ENCODE measurements at places on chromosomes 6 and 20.

- no peak for DNase-seq
Observed at GRCh38 chr20:40648210-40649072, 40.6 kb downstream of the MAFB start.

DNA sequence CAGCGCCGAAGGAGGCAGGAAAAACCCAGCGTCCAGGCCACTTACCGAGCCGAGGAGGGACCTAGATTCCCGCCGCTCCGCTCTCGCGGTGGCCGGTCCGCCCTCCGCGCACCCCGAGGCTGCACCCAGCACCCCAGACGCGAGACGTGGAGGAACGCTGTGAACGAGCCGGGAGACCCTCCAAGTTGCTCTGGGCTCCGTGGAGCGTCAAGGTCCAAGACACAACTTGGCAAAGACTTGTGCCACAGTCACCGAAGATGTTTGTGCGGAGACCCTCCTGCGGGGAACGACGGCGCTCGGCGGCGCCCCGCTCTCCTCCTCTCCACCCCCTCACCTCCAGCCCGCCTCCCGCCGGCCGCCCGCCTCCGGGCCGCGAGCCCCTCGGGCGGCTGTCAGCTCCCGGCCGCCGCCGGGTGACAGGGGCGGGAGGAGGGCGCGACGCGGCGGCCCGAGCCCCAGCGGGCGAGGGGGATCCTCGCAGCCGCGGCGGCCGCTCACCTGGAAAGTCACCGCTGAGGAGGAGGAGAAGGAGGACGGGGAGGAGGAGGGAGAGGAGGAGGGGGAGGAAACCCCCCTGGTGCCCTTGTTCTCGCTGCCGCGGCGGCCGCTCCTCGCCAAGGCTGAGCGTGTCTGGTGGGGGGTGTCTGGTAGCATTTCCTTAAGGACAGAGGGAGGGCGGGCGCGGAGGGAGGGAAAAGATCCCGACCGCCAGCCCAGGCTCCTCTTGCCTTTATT is 637 bp upstream of the HIVEP2 start:
- DNase-seq, result peak; percentile 70

GRCh38 chr6:508614-509013 is 117.1 kb downstream of the IRF4 start:
- DNase-seq, result no peak

DNA sequence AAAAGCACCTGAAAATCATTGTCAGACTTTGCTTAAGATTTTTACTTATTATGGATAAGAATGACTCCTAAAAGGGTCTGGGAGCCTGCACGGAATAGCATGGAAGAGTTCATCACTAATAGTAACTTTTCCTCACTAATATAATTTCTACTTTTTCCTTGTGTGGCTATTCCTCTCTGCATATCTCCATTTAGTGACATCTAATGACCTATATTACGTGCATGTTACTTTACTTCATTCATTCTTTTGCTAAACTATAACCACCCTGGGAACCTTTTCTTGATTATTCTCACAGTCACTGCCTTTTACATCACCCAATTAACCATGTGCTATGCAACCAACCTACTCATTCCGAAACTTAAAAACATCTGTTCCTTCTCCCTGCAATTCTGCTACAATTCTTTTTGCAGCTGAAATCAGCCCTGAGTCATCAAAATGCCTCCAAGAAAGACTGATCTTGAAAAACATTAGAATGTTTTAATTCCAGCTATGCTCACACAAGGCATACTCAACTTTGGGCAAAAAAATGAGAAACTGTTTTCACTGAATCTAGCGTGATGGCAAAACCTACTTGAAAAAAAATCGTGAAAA is 313.3 kb downstream of the RNGTT start:
- DNase-seq, result no peak

DNA sequence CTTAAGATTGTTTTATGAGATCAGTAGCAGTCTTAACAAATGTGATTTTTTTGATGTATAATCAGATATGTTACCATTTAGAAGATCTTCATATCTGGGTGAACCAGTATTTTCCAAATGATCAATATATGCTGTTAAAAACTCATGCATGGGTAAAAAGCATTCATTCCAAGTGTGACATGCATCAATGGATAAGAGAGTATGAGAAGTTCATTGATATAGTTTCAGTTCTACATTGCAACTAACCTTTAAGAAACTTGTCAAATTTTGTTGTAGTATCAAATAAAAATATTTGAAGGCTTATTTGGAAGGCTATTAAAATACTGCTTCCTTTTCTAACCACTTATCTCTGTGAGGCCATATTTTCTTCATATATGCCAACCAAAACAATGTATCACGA is 117.7 kb downstream of the FIG4 start:
- DNase-seq, result no peak

DNA sequence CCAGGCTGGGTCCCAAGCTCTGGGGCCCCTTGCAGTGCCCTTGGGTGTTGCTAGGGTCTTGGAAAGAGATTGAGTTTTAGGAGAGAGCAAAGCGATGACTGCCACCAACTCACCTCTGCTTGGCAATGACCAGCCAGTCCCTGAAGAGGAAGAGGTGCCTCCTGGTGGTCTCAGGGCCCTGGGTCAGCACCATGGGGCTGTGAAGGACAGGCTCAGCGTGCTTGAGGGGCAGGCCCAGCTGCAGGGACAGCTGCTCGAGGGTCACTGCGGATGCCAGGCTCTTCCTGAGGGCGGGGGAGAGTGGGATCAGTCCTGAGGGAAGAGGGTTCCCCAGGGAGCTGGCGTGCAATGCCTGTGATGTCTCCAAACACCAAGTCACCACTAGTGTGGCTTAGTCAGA is 50.8 kb upstream of the TAGAP start:
- no peak for DNase-seq

GRCh38 chr20:25056690-25057233 is 1.2 kb downstream of the ACSS1 start:
- no peak for DNase-seq

DNA sequence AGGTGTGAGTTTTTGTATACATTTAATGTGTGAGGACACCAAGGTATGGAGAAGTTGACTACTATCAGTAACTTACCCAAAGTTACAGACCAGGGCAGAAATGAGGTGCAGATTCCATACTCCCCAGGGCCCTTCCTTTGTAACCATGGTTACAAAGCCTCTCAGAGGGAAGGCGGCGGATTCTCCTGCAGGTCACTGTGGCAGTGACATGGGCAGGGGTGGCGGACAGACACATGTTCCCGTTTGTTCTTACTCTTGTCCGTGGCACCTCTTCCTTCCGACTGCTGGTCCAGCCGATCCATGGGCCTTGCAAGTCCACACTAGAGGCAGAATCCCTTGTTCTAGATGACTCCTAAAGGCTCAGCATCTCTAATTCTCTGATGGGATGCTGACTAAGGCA is 43.0 kb downstream of the PDYN start:
- no peak for DNase-seq

- DNase-seq, result no peak
Observed at GRCh38 chr6:136676075-136676474, 116.2 kb downstream of the MAP3K5 start.

DNA sequence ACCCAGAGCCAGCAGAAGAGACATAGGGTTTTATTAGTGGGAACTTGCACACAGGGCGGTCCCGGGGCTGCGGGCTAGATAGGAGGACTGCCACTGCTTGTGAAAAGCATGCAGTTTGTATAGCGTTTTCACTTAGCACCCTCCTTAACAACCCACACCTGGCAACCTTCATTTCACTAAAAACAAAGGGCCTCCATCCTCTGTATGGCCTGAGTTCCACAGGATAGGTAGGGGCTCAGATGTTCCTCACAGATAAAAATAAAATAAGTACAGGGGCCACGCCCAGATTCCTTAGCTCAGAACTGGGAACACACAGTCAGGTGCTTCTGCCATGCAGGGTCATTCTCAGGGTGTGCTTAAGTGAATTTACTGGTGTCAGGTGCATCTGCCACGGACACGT is 39.8 kb downstream of the GPR6 start:
- no peak for DNase-seq

GRCh38 chr6:165325609-165326008 is 16.2 kb upstream of the C6orf118 start:
- no peak for DNase-seq

DNA sequence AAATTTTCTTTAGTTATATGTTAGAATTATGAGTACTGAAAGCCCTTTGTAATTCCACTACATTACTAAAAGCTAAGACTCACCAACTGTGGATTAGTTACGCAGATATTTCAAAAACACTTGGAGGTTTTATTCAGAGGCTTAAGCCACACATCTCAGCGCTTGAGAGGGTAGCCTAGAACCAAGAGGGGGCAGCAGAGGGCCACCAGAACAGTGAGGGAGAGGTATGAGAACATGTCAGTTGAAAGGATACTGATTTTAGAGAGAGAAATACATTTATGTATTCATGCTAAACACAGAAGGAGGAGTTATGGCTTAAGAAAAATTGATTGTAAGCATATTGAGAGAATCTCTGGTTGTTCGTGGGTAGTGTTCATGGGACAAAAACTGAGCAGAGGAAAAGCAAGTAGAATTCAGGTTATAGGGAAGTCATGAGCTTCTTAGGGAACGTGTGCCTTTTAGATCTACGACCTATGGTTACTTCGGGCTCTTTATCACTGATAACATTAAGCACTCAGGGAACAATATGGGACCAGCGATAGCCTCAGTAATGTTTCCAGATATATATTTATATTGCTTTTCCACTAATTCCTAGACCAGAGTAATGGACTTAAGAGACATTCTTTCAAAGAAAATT is 20.4 kb upstream of the SERINC1 start:
- DNase-seq, result peak; percentile 73

GRCh38 chr6:17388365-17388764 is 5.0 kb upstream of the CAP2 start:
- DNase-seq, result no peak

DNA sequence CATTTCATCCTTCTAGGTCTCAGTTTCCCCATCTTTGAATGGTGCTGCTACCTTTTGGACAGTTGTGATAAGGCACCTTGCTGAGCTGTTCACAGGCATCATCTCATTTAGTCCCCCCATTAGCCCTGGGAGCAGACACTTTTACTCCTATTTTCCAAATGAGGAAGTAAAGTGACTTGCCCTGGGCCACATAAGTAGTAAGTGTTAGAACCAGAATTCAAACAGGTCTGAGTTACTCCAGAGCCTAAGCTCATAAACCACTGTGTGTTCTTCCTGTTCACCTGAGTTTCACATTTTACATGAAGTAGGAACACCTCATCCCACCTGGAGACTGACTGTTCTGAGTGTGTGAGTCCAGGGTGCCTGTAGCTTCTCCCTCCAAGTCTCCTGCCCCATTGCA is 43.5 kb upstream of the EPB41L1 start:
- no peak for DNase-seq

- DNase-seq, result no peak
Observed at GRCh38 chr6:33424855-33425667, 5.2 kb downstream of the SYNGAP1 start.

DNA sequence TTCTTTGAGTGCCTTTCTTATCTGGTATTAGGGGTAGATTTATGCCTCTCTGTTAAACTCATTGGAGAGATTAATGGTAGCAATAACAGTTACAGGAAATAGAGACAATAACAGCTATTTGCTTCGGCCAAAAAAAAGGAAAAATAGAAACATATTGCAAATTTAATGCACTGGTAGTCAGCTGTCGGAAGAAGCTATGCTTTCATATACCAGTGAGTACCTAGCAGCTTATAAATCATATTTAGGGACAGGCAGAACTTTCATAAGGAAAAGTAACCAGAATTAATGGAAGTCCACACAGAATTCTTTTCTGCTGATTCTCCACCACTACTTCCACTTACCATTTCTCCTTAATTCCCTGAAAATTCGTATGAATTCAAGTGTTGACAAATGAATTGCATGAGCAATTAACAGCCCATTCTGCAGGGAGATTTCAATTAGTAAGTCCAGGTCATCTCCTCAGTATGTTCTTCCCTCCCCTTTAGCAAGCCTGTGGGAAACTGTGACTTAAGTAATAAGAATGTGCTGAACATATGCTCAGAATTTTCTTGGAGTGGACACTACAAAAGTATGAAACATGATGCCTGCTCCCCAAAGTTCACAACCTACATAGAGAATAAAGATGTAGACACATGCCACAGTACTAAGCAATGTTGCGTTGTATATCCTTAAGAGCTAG is 196.7 kb upstream of the KCNQ5 start:
- DNase-seq, result no peak

DNA sequence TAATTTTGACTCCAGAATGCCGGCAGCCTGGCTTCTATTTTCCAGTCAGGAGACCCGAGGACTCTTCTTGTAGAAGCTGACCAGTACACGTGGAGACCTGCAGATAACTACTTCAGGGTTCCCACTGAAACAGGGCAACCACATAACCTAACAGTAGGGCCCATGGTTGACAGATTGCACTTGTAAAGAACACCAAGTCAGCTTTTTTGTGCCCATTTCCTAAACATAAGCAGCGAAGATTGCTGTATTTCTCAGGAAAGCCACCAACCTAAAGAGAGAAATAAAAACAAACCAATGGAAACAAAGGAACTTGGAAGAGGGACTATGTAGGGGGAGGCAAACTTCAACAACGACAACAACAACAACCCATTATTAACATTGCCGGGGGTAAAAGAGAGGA is 50.1 kb upstream of the EDN3 start:
- DNase-seq, result no peak

DNA sequence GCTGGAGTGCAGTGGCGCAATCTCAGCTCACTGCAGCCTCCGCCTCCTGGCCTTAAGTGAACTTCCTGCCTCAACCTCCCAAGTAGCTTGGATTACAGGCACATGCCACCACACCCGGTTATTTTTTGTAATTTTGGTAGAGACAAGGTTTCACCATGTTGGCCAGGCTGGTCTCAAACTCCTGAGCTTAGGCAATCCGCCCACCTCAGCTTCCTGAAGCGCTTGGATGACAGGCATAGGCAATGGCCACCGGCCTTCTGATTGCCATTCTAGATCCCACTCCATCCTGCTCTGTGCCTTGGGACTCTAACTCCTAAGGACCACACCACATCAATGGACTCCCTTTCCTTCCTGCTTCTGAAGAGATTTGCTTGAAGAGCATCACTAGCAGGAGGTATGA is 60.6 kb downstream of the SEL1L2 start:
- DNase-seq, result no peak

DNA sequence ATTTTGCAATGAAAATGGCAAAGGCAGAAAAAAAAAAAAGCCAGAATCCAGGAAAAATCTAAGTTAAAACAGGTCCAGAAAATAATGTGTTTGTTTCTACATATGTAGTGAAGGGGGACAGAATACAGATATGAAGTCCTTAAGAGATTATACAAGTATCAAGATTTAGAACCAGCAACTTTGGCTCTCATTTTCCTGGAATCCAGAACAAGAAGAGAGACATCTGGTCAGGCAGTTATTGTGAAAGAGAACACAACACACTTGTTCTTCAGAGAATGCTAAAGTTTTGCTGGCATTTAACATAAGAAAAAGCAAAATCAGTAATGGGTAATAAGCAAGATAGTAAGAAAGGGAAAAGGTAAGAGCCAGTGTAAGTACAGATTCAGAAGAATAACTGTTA is 21.1 kb downstream of the BAG2 start:
- no peak for DNase-seq

- no peak for DNase-seq
Observed at GRCh38 chr6:56368491-56368890, 121.1 kb upstream of the COL21A1 start.

DNA sequence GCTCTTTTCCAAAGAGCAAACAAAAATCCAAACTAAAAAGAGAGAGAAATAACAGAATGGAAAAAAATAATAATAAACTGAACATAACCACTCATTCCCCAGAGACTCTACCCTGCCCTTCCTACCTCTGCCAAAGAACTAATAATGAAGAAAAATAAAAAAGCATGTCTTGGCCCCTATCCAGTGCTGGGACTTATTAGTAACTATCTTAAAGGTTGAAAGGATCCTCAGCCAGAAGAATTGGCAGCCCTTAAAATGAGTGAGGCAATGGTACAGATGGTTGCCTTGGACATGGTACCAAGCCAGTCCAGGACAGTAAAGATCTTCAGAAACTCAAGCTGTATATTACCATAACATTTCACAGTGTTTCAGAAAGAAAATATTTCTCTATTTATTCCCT is 279.3 kb downstream of the HACE1 start:
- no peak for DNase-seq
